ENCODE measurements at places on chromosomes 12 and 14.

DNA sequence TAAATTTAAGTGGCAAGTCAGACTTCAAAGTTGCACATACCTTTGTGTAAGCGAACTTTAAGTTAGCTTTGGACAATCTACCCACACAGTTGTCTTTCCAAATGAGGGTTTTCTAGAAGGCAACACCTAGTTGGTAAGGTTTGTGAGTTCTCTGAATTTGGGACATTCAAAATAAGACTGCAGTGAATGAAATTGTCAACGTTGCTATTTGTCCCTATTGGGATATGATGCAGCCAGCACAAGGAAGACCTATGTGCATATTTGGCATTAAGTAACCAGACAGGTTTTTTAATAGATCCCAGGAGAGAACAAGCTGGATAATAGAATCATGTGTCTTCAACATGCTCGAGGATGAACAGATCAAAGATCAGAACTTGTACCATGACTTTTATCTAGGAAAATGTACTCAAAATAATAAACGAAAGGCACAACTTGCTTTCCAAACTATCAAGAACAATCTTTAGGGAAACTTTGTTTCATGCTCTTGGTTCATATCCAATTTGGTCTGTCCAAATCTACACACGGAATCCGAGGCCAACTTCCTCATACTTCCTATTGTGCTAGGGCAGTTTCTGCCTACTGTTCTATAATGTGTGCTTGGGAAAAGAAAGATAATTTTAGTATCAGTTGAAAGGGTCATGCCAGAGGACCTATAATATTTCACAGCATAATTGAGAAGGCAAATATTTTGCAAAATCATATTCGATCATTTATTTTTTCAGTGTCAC is 284.2 kb upstream of the SOX5 start:
- H3K36me3 ChIP-seq = no peaks in the 10 kb centered on the region
- no peak overlapping the region for H3K27ac ChIP-seq
- no peak for DNase-seq
- no peaks in the 10 kb centered on the region for H3K27me3 ChIP-seq

DNA sequence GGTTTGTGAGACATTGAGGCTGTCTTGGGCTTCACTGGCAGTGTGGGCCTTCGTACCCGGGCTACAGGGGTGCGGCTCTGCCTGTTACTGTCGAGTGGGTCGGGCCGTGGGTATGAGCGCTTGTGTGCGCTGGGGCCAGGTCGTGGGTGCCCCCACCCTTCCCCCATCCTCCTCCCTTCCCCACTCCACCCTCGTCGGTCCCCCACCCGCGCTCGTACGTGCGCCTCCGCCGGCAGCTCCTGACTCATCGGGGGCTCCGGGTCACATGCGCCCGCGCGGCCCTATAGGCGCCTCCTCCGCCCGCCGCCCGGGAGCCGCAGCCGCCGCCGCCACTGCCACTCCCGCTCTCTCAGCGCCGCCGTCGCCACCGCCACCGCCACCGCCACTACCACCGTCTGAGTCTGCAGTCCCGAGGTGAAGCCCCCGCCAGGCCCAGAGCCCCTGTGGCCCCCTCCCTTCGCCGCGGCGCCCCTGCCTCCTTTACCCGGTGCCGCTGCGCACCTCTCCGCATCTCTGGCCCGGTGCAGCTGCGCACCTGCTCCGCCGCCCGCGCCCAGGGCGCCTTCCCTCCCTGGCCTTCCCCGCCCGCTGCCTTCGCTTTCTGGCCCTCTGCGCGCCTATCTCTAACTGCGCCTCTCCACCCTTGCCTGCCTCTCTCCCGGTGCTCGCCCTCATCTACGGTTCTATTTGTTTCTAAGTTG is at the start of gene ENO2:
ENO2 (plus strand) TSS at position 335 of the 701 bp plus-strand sequence. CDS start 1,253 bp downstream, outside the sequence.
- DNase-seq = no peak
- peak within 1 kb of the TSS; percentile 15 for H3K4me3 ChIP-seq
- peak within 1 kb of the TSS; percentile 50 for H3K27ac ChIP-seq
- H3K27me3 ChIP-seq = peaks cover 15% of the 10 kb centered on the region
- no peaks in the 10 kb centered on the region for H3K36me3 ChIP-seq

DNA sequence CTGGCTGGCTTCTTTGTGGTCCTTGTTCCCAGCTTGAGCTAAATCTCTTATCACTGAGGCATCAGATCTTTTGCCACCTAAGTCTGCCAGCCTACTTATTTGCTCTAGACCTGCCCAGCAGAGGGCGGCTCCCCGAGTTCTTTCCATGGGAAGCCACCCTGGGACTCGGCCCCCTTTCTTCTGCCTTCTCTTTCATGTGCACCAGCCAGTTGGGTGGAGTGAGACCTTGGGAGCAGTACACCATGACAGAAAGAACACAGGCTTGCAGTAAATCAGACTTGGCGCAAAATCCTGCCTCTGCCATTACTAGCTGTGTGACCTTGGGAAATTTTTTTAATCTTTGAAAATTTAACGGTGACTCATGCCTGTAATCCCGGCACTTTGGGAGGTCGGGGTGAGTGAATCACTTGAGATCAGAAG is 7.4 kb downstream of the SMAGP start:
- no peaks in the 10 kb centered on the region for H3K36me3 ChIP-seq
- peak; percentile 94 for DNase-seq
- H3K4me3 ChIP-seq = no peak overlapping the region
- H3K27ac ChIP-seq = peak overlapping the region; percentile 76

DNA sequence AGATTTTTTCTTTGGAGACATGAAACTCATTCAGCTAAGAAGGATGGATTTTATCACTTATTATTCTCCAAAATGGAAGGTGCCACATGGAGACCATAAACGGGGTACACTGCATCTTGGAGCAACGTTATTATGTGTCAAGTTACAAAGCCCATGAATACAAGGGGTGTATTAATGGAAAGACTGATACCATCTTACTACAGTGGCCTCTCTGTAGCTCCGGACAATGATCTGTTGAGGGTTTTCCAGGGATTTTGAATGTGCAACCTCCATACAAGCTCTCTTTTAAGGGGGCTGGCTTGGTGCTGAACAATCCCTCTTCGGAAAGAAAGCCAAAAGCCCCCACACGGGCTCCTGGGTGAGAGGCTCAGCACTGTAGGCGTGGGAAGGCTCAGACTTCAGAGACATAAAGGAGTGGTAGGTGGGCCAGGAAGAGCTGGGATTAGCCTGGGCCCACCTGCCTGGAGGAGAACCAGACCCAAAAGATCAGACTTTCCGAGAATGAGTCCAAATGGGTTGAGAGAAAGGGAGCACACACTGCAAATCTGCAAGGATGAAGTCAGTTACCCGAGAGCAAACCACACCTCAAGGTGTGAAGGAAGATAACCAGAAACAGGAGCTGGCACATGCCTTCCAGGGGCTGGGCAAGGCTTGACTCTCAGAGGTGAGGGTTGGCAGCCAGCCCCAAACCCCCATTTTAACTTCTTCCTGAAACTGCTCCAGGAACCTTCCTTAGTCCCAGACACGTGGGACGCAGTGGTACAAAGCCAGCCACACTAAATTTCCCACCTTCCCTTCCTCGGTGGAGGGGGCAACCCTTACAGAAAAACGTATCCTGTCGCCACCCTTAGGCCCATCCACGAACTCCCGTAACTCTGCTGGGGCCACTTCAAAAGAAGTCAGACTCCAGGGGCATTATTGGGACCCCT is 1.5 kb downstream of the VPS37B start:
- peak overlapping the region; percentile 99 for H3K27ac ChIP-seq
- peaks cover 67% of the 10 kb centered on the region for H3K4me1 ChIP-seq
- peak; percentile 55 for DNase-seq
- H3K36me3 ChIP-seq = no peaks in the 10 kb centered on the region

DNA sequence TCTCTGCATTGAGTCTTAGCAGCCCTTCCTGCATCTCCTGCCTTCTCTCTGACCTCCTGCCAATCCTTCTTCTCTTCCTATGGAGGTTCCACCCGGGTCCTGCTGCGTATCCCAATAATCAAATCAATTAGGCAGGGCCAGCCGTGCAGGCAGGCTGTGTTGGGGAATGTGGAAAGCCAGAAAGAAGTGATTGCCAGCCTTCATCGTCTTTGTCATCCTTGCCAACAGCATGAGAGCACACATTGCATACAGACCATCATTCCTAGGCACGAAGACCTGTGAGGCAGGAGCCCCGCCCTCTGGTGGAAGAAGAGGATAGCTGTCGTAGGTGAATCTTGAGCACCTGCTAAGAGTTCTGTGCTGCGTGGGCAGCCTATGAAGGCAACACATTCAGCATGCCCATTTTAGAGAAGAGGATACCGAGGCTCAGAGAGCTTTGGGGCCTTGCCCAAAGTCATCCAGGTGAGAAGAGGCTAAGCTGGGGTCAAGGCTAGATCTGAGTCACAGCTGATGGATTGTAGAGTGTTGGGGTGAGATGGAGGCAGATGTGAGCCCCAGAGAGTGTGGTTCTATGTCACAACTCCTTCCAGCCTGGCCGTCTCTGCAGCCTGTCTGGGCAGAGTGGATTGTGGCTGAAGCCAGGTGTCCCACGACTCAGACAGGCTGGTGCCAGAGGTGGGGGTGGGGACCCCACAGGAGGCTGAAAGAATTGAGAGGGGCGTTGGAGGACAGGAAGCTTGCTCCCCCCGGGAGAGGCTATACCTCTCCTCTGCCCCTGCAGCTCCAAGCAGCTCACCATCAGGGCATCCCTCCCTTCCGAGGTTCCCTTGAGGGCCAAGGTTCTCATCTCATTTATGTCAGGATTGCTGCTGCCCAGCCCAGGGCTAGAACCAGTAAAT is 12.7 kb downstream of the C14orf132 start:
- no peak overlapping the region for H3K27ac ChIP-seq
- H3K4me1 ChIP-seq = no peaks in the 10 kb centered on the region
- H3K27me3 ChIP-seq = no peaks in the 10 kb centered on the region
- no peak overlapping the region for H3K4me3 ChIP-seq
- DNase-seq = no peak
- H3K36me3 ChIP-seq = no peaks in the 10 kb centered on the region

DNA sequence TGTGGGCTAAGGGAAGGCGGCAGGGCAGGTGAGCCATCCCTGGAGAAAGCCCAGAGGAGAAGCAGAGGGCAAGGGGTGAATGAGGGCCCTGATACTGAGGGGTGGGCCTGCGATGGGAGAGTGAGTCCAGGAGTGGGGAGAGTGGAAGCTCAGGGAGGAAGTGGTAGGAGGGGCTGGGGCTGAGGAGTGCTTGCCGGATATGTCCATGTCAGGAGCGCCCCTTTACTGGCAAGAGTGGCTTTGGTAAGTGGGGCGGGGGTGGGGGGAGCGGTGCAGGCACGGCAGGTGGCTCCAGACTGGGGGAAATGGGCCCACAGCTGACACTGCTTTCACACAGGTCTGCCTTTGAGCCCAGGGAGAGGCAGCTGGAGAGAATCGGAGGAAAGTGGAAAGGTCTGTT is 86.4 kb upstream of the GPR68 start:
- H3K4me3 ChIP-seq = no peak overlapping the region
- DNase-seq = no peak
- no peaks in the 10 kb centered on the region for H3K27me3 ChIP-seq
- no peak overlapping the region for H3K27ac ChIP-seq
- peaks cover 9% of the 10 kb centered on the region for H3K4me1 ChIP-seq
